ENCODE measurements at places on chromosomes 12 and 14.

GRCh38 chr12:106197906-106198623 is 49.8 kb downstream of the CKAP4 start:
- no peak for DNase-seq

DNA sequence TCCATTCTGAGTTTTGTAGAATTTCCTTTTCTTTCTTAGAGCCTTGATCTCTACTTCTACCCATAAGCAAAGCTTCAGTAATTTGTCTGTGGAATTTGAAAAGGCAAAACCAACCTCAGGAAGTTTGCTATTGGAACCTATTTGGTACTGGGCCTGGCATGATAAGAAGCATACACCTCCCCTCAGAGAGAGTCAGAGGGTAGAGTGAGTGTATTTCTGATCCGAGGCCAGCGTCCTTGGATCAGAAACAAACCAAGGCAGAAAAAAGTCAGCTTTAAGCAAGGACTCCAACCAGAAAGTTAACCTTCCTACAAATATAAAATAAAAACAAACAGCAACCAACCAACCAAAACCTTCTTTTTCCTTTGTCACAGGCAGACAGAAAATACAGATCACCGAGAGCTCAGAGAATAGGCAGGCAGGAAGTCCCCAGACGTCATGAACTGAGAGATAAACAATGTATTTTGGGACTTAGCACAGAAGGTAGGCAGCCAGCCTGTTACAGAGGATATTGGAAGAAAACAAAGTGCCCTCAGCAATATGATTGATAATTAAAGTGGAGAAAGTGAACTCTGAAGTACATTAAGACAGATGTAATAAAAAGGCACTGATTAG is 141.5 kb downstream of the NEDD1 start:
- DNase-seq: no peak

DNA sequence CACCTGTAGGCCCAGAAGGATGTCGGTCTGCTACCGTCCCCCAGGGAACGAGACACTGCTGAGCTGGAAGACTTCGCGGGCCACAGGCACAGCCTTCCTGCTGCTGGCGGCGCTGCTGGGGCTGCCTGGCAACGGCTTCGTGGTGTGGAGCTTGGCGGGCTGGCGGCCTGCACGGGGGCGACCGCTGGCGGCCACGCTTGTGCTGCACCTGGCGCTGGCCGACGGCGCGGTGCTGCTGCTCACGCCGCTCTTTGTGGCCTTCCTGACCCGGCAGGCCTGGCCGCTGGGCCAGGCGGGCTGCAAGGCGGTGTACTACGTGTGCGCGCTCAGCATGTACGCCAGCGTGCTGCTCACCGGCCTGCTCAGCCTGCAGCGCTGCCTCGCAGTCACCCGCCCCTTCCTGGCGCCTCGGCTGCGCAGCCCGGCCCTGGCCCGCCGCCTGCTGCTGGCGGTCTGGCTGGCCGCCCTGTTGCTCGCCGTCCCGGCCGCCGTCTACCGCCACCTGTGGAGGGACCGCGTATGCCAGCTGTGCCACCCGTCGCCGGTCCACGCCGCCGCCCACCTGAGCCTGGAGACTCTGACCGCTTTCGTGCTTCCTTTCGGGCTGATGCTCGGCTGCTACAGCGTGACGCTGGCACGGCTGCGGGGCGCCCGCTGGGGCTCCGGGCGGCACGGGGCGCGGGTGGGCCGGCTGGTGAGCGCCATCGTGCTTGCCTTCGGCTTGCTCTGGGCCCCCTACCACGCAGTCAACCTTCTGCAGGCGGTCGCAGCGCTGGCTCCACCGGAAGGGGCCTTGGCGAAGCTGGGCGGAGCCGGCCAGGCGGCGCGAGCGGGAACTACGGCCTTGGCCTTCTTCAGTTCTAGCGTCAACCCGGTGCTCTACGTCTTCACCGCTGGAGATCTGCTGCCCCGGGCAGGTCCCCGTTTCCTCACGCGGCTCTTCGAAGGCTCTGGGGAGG is at the start of gene LTB4R:
Gene LTB4R (plus strand): TSS at position 857 of the 959 bp plus-strand sequence. CDS start 4,150 bp downstream, outside the sequence.
- no peak for DNase-seq

GRCh38 chr12:91493308-91493707 is 310.7 kb upstream of the DCN start:
- DNase-seq: no peak

GRCh38 chr12:104863296-104863948 is 94.7 kb downstream of the SLC41A2 start:
- no peak for DNase-seq

- DNase-seq: no peak
Observed at GRCh38 chr14:59154373-59154772, 34.1 kb upstream of the DAAM1 start.

DNA sequence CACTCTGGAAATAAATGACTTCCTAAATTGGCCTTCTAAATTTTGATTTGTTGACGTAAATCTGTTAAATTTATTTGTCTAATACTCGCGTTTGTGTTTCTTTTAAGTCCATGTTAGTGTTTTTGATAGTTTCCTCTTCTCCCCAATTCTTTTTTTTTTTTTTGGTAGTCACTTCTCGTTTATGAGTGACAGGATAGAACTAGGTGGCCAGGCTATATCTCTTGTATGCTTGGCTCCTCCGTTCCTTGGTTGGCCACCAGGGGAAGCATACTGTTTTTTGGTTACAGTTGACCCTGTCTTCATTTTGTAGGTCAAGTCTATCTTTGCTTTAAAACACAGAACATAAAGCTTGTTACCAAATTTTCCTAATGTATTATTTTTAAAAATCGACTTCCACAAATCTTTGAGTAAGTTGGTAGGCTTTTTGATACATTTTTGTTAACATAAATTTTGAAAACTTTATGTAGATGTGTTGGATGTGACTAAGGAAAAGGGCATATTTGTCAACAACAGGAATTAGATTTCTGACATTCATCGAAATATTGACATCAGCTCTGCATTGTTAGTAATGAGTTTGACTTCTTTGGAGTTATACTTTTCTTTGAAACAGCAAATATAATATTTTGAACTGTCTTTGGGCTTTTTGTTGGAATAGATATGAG is 2.2 kb downstream of the RCOR1 start:
- DNase-seq: peak; percentile 58

DNA sequence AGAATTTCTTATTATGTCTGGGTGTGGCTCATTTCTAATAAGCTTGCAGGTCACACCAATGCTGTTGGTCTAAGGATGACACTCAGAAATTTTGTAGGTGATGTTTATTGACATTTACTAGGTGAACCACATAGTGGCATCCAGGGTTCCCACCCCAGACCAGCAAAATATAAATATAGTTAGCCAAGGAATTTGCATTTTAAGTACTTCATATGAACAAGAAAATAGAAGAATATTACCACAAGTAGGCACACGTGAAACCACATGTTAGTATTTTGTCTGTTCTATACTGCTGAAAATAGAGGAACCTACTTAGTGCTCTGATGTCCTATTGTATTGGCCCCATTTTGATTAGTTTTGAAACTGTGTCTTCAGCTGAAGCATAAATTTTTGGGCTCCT is 71.1 kb downstream of the USP15 start:
- no peak for DNase-seq

GRCh38 chr12:89166121-89166520 is 186.2 kb downstream of the DUSP6 start:
- DNase-seq: no peak

DNA sequence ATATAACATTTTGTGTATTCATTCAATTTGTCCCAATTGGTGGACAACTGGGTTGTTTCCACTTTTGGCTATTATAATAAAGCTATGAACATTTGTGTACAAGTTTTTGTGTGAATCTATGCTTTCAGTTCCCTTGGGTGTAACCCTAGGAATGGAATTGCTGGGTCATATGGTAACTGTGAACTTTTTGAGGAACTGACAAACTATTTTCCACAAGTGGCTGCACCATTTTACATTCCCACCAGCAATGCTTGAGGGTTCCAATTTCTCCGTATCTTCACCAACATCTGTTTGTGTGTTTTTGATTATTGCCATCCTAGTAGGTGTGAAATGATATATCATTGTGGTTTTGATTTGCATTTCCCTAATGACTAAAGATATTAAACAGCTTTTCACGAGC is 13.0 kb downstream of the LPCAT3 start:
- DNase-seq: no peak

GRCh38 chr12:121334513-121335343 is 17.5 kb downstream of the ANAPC5 start:
- DNase-seq: peak; percentile 70

GRCh38 chr12:49798248-49798647 is 30.0 kb downstream of the NCKAP5L start:
- no peak for DNase-seq

DNA sequence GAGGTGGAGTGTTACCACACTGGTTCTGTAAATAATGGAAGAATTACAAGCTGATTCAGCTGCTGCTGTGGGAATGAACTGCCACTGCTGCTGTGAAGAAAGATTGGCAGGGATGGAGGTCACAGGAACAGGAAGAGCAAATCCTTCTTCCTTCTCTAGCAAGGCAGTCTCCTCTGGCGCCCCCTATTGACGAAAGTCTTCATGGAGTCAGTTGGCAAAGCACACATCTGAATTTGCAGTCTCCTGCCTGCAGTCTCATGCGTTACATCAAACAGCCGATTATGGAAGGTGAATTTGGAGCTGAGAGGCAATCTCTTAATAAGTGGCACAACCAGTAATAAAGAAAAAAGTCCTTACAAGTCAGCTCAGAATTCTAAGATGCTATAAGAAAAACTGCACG is 106.0 kb upstream of the TMTC1 start:
- peak; percentile 67 for DNase-seq

GRCh38 chr14:21215130-21215878 is 53.9 kb downstream of the HNRNPC start:
- DNase-seq: no peak

DNA sequence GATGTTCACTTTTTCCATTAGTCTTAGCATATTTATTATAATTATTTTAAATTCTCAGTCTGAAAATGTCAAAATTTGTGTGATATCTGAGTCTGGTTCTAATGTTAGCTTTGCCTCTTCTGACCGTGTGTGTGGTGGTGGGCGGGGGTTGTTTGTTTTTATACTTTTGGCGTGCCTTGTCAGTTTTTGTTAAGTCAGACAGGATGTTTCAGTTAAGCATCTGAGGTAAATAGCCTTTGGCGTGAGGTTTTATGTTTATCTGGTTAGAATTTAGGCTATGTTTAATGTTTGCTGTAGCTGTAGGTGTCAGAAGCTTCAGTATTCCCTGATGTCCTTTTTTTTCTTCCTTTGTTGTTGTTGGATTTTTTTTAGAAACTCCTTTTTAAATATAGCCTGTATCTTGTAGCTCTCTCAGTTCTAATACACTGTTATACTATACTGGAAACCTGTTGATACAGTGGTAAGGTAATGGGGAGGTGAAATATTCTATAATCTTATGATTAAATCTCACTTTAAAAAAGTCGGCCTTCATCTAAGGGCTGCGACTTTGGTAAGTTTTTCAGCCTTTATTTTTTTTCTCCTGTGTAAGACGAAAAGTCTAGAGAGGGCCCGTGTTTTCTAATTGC is 111.6 kb downstream of the SCAF11 start:
- peak; percentile 10 for DNase-seq

- no peak for DNase-seq
Observed at GRCh38 chr14:53630336-53630735, 326.3 kb downstream of the BMP4 start.

- no peak for DNase-seq
Observed at GRCh38 chr12:34297790-34298164, 275.5 kb downstream of the ALG10 start.

DNA sequence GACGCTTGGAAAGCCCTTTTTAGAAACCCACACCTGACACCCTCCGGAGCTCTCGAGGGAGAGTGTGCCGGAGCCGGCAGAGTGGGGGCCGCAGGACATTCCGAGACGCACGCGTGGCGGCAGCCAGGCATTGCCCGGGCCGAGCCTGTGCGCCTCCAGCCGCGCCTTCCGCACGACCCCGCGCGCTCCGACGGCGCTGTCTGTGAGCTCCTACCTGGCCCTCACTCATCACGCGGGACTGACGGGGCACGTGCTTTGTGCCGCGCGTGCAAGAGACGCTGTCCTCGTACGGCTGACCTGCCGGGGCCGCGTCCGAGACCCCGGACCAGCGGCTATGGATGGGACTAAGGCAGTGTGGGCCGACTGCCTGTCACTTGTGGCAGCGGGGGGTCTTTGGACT is 5.2 kb downstream of the GALNT9 start:
- DNase-seq: no peak

DNA sequence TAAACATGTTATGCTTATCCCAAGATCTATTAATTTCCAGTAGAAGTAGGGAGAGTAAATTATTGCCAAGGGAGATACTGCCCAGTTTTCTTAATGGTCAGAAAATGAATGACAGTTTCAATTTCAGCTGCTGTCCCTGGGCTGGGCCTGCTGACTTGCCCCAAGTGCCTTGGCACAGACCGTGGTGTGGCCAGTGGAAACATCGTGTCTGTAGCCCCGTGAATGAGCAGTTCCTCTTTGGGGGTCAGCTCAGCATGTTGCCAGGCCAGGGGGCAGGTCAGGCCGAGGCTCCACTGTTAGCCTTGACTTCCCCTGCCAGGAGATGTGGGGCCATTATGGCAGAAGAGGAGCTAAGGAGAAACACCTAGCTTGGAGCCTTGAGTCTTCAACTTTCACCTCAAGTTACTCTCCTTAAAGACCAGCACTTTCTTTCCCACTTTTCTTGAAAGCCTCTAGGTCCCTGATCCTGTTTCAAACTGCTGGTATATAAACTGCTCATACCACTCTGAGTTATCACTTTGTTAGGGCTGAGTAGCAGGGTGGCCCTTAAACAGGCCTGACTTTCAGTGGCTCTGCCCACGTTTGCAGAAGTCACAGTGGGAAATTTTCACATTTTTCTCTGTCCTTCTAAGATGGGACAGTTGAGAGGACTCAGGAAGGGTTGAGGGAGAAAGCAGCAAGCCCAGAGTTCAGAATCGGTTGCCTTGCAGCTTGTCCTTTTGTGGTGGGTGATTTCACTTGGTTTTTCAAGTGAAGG is 73.2 kb downstream of the SUSD6 start:
- DNase-seq: no peak

DNA sequence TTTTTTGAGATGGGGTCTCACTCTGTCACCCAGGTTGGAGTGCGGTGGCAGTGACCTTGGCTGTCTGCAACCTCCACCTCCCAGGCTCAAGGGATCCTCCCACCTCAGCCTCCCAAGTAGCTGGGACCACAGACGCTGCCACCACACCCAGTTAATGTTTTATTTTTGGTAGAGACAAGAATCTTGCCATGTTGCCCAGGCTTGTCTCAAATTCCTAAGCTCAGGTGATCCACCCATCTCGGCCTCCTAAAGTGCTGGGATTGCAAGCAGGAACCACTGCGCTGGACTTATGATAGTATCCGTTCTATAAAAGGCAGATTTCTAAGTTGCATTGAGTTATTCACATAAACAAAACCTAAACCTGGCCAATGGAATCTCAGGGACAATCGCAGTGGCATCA is 321.1 kb upstream of the PRICKLE1 start:
- no peak for DNase-seq

DNA sequence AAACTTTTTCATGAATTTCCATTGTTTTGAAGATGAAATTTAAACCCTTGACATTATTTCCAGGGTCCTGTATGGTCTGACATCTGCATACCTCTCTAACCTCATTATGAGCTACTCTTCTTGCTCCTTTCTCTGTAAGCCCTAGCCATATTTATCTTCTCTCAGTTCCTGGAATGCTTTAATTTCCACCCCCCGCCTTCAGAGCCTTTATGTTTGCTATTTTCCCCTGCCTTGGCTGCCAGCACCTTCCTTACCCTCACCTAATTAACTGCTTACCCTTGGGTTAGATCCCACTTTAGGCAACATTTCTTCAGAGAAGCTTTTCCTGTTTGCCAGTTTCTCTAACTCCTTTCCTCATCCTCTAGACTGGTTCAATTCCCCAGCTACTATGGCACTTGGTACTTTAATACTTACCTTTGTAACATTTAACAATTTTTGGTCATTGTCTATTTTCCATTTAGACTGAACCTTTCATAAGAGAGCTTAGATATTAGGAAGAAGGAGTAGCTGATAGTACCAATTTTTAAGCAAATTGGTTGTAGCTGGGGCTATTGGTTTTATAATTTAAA is 6.0 kb downstream of the STYX start:
- no peak for DNase-seq

- no peak for DNase-seq
Observed at GRCh38 chr14:70186900-70187451, 1.8 kb downstream of the SLC8A3 start.

Measured in H4 (cell line).